Stimulated activated CD4-positive, alpha-beta T cell treated with anti-CD3 and anti-CD28 coated beads, Interleukin-15, amount 100 ng/mL, for 48 hours (primary cell): ENCODE measurements at places on chromosomes 12 and 14.
A peak's percentile ranks its signal among the peaks of the same experiment; 100 is the strongest.

- DNase-seq: no peak
These were observed 371.8 kb upstream of the E2F7 start for GRCh38 chr12:77437206-77437605.

- DNase-seq: no peak
These were observed 1.1 kb downstream of the ABCD4 start for GRCh38 chr14:74301594-74302151.

DNA sequence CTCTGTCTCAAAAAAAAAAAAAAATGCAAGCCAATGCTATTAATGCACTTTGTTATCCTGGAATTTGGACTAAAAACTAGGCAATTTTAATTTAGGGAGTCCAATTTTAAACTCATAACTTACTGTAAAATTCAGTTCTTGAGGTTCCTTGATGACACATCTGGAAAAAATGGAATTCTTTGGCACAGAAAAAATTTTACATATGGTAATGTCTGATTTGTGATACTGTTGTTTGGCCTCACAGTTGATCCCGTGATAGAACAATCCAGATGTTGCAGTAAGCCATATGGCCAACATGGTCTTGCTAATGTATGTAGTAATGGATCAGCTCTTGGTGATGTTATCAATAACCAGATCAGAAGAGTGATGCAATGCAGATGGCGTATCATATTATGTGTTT lies 1089.8 kb downstream of the FLRT2 start:
- DNase-seq: no peak

GRCh38 chr12:110677206-110677911 lies 11.6 kb downstream of the HVCN1 start:
- DNase-seq: no peak

DNA sequence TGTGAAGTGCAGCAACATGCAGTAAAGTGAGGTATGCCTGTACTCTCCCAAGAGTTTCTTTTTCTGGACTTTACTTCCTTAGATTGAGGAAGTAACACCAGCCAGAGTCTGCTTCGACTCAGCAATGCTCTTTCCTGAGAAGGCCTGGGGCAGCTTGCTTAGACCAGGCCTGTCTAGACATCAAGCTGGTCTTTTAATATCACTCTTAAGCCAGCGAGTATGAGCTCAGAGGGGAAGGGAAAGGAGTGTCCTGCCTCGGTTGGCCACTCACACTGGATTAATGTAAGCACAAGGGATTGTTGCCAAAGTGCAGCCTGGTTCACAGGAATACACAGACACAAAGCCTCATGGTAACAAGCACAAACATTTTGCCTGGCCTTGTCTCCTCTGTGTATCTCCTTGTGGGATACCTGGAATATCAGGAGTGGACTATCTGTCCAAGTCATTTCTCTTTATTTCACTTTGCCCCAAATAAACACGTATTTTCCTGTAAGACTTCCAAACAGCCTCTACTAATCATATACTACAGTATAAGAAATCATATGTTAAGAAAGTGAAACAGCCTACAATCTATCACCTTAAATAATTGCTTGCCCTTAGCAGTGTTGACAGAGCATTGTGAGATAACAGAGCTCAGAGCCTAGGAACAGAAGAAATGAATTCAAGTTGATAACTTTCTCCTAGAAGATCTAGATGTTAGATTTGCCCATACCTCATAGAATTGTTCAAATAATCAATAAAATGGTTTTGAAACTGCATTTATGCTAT lies 121.2 kb upstream of the DAAM1 start:
- DNase-seq: no peak

DNA sequence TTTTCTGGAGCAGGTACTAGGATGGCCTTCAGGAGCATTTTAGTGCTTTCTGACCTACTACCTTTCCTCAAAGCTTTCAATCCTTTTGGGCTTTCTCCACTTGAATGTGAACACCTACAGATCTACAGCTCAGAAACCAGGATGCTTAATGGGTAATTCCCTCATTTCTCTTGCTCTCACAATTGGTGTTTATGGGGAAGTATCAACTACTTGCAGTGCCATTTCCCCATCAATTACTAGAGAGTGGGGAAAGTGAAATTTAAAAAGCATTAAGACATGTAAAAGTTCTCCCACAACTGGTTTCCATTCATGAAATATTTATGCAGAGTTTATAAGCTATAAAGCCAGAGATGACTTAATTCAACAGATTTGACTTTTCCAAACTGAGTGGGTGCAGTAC lies 2.1 kb upstream of the YY1 start:
- no peak for DNase-seq

DNA sequence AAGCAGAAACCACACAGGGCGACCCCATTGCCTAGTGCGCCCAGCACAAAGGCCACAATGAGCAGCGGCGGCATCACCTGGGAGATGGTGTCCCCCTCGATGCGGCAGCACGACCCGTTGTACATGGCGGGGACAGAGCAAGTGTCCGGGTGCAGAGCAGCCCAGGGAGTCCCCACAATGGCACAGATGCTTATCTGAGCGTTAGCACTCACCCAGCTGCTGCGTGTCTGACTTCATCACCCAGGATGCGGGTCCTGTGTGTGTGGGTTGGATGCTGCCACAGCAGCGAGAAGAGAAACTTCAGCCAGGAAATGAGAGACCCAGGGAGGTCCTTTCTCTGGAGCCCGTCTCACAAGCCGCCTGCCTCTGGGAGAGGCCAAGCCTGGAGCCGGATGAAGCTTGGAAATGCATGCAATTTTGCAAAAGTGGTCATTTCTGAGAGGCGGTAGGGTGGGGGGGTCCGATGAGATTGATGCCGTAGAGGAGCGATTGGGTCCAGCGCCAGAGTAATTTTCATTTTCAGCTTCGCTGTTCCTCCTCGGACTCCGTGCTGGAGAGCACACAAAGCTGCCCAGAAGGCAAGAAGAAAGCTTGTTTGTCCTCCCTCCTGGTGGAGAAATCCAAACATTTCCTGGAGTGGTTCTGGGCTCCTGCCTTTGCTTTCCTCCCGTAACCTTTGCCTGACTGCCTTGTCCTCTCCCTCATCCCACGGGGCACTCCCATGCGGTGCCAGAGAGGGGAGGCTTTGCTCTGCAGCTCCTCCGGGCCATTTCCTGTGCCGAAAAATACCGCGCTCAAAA lies at the start of gene HCAR1:
Gene HCAR1 (minus strand): TSS at position 630 of the 800 bp plus-strand sequence. CDS start 505 bp downstream, at position 125.
- peak; percentile 49 for DNase-seq

DNA sequence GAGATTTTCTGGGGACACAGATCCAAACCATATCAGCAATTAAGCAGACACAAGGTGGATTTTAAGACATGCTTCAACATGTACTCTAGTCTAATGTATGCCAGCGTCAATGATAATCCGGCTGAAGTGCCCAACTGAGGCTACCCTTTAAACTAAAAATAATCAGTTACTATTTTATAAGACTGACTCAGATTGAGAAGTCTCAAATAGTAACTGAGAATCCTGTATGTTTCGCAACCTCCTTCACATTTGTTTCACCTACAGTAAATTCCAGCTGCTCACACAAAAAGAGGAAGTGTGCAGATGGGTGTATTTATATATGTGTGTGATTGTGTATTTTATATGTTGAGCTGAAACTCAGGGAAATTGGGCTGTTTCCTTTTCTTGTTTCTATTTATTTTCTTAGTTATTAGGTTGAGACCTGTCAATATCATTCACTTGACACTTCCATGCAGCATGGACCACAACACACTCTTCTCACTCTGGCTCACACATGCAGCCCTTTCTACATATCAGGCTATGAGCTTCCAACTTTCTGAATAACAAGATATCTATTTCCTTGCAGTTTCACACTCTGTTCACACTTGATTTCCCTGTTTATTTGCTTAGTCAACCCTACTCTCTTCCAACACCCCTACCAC lies 1224.9 kb upstream of the TMEM132C start:
- DNase-seq: no peak

GRCh38 chr14:73935666-73936065 lies 14.2 kb downstream of the FAM161B start:
- DNase-seq: no peak

- no peak for DNase-seq
These were observed at the start of gene NR1H4 for GRCh38 chr12:100473716-100474150. TSS of gene NR1H4 (plus strand) at chr12:100473866. CDS start at chr12:100493324, 19,458 bp downstream.

GRCh38 chr12:6285063-6285477 lies 25.4 kb upstream of the PLEKHG6 start:
- DNase-seq: peak; percentile 42

DNA sequence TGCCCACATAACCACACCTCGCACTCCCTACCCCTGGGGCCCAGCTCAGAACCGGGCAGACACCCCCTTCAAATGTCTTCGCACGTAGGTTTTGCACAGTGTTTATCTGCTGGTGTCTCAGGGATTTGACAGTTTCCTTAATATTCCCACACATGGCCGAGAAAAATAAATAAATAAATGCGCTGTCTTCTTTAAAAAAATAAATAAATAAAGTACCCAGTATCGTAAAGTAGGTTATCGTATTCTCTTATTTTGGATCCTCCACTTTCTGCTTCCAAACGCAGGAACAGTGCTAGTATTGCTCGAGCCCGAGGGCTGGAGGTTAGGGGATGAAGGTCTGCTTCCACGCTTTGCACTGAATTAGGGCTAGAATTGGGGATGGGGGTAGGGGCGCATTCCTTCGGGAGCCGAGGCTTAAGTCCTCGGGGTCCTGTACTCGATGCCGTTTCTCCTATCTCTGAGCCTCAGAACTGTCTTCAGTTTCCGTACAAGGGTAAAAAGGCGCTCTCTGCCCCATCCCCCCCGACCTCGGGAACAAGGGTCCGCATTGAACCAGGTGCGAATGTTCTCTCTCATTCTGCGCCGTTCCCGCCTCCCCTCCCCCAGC lies 710 bp upstream of the FOS start:
- DNase-seq: no peak

GRCh38 chr12:51349026-51349425 lies 2.5 kb upstream of the CELA1 start:
- DNase-seq: no peak

DNA sequence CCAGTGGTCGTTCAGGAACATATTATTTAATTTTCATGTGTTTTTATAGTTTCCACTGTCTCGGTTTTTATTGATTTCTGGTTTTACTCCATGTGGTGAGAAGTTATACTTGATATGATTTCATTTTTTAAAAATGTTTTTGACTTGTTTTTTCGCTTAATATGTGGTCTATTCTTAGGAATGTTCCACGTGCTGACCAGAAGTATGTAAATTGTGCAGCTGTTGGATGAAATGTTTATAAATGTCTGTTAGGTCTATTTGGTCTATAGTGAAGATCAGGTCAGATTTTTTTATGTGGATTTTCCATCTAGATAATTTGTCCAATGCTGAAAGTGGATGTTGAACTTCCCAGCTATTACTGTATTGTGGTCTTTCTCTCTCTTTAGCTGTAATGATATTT lies 433.8 kb upstream of the MIS18BP1 start:
- no peak for DNase-seq

GRCh38 chr12:49903700-49904423 lies at the start of gene FAIM2:
TSS of gene FAIM2 (minus strand) at chr12:49903900. CDS start at chr12:49903792, 108 bp downstream.
- DNase-seq: no peak

- DNase-seq: no peak
These were observed 24.7 kb upstream of the AP4S1 start for GRCh38 chr14:31000629-31001338.

- DNase-seq: no peak
These were observed 164.9 kb downstream of the DYRK2 start for GRCh38 chr12:67813456-67813904.

DNA sequence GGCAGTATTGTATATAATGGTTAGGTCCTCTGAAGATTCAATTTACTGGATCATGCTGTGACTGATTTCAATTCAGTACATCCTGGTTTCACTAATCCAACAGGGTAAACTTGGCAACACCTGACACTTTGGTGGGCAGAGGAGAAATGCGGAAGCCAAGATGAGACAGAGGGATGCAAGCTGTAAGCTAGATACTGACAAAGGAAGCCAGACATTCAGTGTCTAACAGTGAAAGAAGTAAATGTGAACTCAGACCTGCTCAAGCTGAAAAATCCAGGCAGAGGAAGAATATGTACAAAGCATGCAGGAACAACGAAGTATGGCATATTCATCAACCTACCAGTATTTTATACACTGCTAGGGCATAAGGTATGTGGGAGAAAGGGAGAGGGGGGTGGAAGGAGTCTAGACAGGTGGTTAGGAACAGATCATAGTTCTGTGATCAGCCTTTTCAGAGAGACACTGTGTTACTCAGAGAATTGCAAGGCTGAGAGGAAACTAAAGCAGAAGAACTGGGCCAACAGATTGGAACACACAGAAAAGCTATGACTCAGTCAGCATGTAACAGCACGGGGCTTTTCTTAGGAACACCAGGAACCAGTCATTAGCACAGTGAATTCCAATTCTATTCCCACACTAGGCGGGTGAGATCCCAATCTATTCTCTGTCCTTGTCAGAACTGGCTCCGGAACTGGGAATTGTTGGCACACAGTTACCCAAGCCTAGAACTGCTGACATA lies 40.3 kb downstream of the NELL2 start:
- DNase-seq: no peak

- no peak for DNase-seq
These were observed 4.8 kb downstream of the LACRT start for GRCh38 chr12:54629925-54630324.

GRCh38 chr12:67161322-67161918 lies 107.7 kb upstream of the CAND1 start:
- peak; percentile 8 for DNase-seq

DNA sequence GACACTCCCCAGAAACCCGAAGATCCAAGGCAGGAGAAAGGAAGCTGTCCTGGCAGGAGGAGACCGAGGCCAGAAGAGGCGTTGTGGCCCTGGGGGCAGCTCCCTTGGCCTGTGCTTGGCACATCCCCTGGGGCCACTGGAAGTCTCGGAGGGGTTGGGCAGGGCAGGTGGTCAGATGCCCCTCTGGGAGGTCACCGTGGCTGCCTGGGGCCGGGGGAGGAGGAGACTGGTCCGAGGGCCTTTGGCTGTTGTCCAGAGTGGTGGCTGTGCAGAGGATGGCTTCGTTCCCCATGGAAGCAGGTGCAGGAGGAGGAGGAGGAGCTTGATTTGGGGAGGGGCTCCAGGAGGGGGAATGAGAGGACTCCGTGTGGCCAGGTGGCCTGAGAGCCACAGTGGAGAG lies 3.3 kb upstream of the NUDT14 start:
- no peak for DNase-seq

GRCh38 chr14:87999277-87999676 lies 5.7 kb upstream of the GPR65 start:
- no peak for DNase-seq

DNA sequence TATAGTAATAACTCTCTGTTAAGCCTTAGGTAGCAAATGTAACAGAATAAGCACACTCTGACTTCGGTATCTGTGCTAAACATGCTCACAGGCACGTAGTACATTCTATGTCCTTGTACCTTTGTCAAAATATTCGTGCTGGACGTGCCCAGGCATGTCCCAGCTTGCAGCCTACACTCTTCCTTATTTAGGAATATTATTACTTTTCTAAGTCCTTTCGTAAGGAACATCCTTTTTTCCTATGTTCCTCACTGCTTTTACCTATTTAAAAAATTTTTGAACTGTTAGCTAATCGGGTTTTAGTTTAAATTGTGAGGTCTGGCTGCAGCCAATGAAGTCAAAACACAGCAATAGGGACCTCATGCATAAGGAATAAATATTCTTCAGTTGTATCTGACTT lies 24.1 kb upstream of the UBC start:
- DNase-seq: no peak

DNA sequence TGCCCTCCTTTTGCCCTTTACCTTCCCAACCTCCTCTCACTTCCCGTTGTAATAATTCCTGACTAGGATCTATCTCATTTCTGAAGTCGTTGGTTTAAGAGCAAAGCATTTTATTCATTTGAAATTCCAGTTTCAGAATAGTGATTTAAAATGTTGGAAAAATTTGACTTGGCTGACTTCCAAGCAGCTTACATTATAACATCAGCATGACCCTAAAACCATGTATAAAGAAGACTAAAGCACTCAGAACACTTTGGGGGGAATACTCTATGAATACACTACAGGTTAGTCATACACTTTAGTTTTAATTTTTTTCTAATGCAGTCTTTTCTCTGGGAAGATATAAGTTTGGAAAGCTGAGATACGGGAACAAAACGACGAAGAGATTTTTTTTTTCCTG lies 161.1 kb downstream of the BTG1 start:
- DNase-seq: no peak
